ENCODE measurements at places on chromosomes 2 and 18.

DNA sequence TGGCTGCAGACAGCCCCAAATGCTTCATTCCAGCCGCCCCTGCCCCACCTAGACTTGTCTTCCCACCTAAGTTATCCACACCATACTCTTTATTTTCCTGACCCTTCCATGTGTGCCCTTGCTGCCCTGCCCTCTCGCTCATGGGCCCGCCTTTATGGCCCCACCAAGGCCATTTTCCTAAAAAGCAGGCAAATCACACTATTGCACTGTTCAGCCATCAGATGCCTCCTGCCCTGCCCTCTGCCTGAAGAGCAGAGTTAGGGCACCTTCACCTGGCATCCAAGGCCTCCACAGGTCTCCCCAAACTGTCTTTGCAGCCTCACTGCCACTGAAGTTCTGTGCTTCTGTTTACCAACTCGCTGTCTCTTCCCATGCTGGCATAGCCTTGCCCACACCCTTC, 496.7 kb downstream of the EIPR1 start:
- DNase-seq = no peak

DNA sequence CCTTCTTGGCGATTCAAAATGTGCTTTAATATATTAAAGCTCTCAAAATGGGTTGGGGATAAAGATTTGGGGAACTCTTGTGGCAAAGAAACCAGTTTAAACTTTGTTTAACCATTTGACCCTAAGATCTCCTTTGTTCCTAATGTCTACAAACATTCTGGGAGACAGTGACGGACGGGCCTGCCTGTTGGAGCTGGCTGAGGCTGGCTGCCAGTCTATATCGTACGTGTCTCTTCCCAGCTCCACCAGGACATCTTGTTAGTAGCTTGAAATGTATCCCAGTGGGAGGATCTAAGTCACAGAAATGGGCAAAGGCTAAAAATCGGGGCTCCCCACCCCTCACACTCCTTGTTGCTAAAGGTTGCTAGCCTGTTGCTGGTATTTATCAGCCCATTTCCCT, 30.7 kb downstream of the ZNF532 start:
- DNase-seq = no peak

DNA sequence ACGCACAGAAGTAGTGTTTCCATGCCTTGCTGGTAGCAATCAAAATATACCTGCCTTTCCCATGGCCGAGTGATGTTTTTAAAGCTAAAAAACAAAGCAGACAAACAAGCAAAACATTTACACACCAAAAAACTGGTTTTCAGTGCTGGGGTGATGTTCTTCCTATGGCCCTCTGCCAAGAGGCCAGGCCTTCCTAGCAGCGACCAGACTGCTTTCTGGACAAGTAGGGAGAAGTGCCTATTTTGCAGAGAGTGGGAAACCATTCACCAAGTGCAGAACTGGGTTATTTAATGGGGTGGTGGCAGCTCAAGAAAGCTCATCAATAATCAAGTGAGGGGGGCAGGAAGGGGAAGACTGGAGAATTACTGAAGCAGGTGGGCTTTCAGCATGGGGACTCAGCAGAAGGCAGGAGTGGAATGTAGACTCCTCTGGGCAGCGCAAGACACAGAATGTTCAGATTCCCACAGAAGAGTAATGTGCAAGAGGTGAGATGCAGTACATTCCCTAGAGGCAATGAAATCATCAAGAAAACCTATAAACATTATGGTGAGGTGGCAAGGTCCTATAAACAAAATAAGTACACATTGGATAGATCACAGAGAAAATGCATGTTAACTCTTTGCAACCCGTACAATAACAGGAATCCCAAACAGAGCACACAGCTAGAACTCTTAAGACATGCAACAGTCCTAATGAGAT, 44.0 kb downstream of the CPO start:
- DNase-seq = no peak

GRCh38 chr2:229363185-229363814, 92.2 kb upstream of the PID1 start:
- no peak for DNase-seq

Measured in eye (tissue), 1 donor.